ENCODE measurements at places on chromosomes 5 and 9.
A peak's percentile ranks its signal among the peaks of the same experiment; 100 is the strongest.

- DNase-seq, result no peak
Observed at GRCh38 chr9:85040821-85041465, 371.4 kb downstream of the NTRK2 start.

DNA sequence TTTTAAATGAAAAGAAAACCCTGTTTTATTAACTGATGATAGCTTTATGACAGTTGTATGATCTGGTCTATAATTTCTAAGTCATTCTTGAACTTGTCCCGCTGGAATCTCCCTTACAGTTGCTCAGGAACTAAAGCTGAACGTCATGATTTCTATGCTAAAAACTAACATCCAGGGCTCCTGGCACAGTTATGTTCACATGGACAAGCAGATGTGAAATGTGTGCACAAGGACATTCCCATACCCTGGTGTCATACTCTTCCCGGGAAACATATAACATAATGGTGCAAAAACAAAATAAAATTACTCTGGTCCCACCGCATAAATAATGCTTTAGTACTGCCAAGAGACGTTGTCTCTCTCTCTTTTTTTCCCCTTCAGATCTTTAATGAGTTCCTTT is 134.9 kb downstream of the PRDM6 start:
- no peak for DNase-seq

GRCh38 chr5:168086104-168086610 is 205.3 kb upstream of the WWC1 start:
- DNase-seq, result no peak

GRCh38 chr5:122173474-122174415 is 44.4 kb downstream of the ZNF474 start:
- no peak for DNase-seq

- peak; percentile 84 for DNase-seq
Observed at GRCh38 chr5:26847041-26847736, 191.2 kb downstream of the CDH9 start.

DNA sequence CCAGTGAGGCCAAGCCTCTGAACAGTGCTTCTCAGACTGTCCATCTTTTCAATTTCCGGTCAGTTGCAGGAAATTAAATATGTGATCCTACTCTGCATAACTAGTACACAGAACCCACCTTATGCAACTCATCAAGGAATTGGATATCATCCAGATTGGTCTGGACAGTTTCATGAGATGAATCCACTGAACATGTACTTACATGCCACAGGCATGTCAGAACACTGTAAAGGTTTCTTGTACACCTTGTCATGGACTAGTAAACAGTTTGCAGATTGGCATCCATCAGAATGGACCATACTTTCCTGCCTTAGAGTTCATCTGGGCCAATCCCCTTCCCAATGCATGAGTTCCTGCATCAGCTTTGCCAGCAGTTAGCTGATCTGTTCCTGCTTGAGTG is 30.4 kb downstream of the GARNL3 start:
- no peak for DNase-seq

DNA sequence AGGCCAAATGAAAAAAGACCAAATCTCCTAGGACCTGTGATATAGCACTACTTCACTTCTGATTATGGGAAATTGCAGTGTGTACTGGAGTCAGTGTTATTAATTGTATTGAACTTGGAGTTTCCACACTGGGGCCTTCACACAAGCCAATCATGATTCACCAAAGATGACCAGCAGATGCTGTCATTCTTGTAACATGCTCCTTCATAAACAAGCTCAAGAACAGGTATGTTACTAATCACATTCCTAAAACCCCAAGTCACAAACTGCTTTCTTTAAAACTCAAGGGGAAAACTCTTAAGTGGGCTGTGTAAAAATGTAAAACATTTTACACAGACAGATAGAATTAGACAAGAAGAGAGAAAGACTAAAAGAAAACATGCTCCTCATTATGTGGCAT is 5.6 kb downstream of the KLHL3 start:
- DNase-seq, result no peak

GRCh38 chr5:73701566-73701965 is 75.6 kb downstream of the ARHGEF28 start:
- DNase-seq, result no peak

GRCh38 chr5:9347032-9347431 is 198.8 kb downstream of the SEMA5A start:
- DNase-seq, result no peak

GRCh38 chr9:102506406-102506805 is 488.7 kb upstream of the CYLC2 start:
- DNase-seq, result no peak

DNA sequence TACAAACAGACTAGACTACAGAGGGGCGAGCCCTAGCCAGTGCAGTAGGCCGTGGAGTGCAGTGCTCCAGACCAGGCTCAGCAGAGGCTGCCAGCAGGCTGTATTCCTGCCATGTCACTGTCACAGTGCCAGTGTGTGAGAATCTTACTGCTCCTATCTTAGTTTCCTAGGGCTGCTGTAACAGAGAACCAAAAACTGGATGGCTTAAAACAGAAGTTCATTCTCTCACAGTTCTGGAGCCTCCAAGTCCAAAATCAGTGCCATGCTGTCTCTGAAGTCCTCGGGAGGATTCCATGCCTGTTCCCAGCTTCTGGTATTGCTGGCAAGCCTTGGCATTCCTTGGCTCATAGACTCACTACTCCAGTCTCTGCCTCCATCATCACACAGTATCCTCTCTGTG is 75.0 kb upstream of the SAP30L start:
- DNase-seq, result no peak

DNA sequence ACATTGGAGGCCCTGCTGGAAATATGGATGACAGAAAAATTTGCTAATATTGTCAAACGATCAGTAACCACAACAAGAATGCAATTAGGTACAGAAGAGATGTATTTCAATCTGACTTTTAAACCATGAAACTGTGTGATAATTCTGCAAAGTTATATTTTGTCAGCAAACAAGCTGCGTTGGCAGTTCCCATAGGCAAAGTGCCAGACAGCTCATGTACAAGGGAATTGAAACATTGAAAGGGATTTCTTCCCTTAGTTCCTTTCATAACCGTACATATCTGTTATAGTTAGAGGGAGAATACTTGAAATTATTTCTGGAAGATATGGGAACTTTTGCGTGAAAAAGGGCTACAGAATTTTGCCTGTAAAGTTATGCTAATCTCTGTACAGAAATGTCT is 419.4 kb upstream of the PTGER4 start:
- no peak for DNase-seq

- DNase-seq, result no peak
Observed at GRCh38 chr5:140295414-140295813, 7.5 kb downstream of the PFDN1 start.

GRCh38 chr5:103513701-103514100 is 48.9 kb downstream of the NUDT12 start:
- DNase-seq, result no peak

DNA sequence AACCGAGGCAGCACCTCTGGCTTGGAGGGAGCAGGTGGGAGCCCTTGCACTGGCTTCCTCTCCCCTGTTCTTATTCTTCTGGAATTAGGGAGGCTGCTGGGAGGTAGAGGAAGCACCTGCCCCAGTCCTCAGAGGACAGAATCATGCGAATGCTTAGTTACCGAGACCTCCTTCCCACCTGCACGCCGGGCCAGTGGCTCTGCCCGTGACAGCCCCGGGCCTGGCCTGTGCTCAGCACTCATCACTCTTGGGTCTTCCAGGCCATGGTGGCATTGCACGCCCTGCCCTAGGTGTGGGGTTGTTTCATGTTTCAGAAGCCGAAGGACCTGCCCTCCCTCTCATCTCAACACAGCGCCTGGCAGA is 45.3 kb upstream of the NKD2 start:
- no peak for DNase-seq

DNA sequence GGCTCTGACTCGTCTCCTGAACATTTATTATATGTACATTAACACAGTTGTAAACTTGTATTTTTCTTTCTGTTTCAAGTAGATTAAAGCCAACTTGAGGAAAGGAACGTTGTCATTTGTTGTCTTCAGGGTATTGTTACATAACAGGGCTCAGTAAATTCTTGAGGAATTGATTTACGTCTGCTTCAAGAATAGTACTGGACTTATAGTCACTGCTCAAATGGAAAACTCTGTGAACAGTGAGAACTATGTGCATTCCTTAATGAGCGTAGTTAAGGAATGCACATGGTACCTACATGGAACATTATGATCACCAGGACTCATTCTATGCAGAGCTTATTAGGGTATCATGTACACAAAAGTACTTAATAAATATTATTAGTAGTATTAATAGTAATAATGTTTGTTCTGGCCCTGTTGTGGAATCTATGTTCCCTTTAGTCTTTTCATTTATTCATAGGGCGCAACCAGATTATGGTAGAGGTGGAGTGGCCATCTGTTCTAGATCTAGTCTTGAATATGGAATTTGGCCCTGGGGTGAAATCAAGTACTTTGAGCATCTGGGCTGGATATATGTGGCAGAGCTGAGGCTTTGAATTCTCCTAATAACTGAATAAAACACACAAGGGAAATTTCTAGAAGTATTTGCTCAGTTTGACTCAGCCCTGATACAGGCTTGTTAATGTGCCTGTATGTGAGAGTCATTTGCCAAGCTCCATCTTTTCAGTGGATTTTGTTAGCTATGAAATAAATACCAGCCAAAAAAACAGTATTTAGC is 108.6 kb upstream of the SH3GL2 start:
- no peak for DNase-seq

DNA sequence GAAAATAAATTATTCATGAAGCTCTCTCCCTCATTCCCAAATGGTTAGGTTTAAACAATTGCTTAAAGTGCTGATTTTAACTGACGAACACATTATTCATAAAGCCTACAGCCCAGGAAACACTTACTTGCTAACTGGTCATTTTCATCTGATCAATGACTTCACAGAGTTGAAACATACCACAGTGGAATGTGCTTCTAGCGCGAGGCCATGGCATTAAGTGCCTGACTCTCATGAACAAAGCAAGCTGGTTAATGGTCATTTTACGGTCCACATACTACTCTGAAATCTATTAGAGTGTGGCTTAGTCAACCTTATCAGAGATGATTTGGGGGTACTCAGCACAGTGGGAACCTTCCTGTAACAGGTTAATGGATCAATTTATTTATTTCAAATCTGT is 114.6 kb downstream of the MED27 start:
- DNase-seq, result no peak

DNA sequence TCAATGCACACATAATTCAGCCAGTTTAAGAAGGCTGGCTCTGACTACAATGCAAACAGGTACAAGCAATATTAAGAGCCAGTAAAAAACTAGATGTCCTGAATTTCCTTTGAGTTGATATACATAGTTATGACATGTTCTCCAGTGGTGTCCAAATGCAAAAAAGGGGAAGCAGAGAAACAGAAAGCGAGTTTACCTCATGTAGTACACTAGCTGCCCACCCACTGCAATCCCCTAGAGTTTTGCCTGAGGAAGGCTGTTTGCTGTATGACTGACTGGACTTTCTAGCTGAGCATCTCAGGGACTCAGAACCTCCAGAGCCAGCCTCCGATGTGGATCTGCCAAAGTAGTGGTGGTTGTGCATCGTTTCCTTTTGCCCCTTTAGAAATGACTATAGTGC is 44.8 kb upstream of the SLC1A3 start:
- no peak for DNase-seq

DNA sequence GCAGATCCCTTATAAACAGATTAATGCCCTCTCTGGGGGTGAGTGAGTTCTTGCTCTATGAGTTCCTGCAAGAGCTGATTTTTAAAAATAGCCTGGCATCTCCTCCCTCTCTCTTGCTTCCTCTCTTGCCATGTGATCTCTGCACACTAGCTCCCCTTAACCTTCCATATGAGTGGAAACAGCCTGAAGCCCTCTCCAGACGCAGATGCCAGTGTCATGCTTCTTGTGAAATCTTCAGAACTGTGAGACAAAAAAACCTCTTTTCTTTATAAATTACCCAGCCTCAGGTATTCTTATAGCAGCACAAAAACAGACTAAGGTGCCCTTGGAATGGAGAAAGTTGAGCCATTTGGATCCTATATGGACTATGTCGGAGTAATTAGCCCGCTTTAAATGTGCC is 559.7 kb upstream of the CYLC2 start:
- DNase-seq, result no peak

GRCh38 chr9:137316012-137316981 is 14.2 kb upstream of the NRARP start:
- no peak for DNase-seq

DNA sequence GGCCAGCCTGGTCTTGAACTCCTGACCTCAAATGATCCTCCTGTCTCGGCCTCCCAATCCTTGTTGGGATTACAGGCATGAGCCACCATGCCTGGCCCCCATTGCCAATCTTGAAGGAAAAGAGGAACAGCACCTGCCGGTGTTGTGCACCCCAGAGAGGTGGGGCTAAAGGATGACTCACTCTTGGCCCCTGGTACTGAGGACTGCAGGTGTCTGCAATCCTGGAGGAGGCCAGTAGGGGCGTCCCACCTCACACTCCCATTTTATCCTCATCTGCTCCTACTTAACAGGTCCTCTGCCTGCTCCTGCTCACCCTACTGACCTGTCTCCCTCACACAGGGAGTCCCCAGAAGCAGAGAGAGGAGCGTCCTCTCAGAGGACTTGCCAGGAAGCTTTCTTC is 390.4 kb downstream of the ARHGEF28 start:
- DNase-seq, result no peak

- no peak for DNase-seq
Observed at GRCh38 chr5:150488519-150489359, 19.2 kb upstream of the NDST1 start.

GRCh38 chr5:140365941-140366340 is 5.9 kb downstream of the SLC4A9 start:
- no peak for DNase-seq

GRCh38 chr5:17748201-17748600 is 113.9 kb downstream of the TAF11L14 start:
- DNase-seq, result no peak

- DNase-seq, result peak; percentile 56
Observed at GRCh38 chr9:116232424-116233159, 79.0 kb downstream of the PAPPA start.

DNA sequence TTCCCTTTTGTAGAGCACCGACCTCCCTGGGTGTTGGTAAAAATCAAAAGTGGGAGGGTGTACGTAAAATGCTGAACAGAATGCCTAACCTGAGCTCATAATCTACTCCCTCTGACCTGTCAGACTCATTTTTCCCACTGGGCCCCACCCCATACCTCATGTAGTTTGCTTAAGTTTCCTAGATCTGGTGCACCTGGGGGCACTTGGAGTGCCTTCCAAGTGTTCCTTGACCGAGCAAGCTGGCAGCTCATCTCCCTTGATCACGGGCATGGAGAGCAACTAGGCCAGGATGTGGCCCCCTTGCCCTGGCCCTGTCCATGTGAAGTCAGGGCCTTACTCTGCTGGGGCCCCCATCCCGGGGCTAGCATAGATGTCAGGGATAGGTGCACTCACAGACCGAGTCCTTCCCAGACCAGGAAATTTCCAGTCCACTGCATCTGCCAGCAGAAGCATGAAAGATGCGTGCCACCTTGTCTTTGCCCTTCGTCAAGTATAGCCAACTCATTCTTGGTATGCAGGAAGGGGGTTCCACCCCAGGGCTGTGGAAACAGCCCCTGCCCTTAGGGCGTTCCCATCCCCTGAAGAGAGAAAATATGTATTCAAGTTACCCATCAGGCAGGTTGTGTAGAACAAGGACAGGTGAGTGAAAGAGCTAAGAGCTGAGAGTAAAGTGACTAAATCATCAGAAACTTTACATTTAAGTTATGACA is 41.9 kb downstream of the SLC22A5 start:
- DNase-seq, result no peak
